Stimulated activated CD8-positive, alpha-beta memory T cell treated with anti-CD3 and anti-CD28 coated beads, Interleukin-2, amount 100 ng/mL, for 1 hour (primary cell): ENCODE measurements at places on chromosomes 16 and 17.

DNA sequence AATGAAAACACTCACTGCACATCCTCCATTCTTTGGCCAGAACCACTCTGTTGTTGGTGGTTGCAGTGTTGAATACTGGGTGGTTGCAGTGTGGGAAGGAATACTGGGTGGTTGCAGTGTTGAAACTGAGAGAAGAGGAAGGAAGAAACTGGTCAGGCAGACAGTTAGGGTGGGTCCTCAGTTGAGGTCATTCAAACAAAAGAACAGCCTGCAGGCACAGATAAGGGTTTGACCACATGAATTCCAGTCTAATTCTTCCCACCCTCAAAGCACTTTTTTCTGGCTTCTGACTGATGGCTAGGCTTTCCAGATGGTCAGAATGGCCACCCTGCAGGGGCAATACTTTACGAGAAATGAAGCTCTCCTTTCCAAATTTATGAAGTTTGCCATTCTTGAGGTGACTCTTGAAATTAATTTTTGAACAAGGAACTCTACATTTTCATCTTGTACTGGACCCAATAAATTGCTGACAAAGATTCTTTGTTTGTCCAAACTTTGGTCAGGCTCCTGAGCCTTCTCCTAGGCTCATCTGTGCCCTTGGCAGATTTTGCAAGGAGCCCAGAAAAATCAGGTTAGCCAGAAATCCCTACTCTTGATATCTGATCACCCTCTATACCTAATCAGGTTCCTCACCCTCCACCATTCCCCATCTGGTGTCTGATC is 596.6 kb upstream of the CDH5 start:
- DNase-seq = no peak

- DNase-seq = no peak
Measured at GRCh38 chr16:7571366-7571765, 238.7 kb downstream of the RBFOX1 start.

- no peak for DNase-seq
Measured at GRCh38 chr17:36736201-36737156, 135.1 kb downstream of the MRM1 start.

GRCh38 chr16:20704281-20704680 is 6.8 kb upstream of the ACSM1 start:
- no peak for DNase-seq

GRCh38 chr17:27519550-27519949 is 63.3 kb downstream of the KSR1 start:
- no peak for DNase-seq

DNA sequence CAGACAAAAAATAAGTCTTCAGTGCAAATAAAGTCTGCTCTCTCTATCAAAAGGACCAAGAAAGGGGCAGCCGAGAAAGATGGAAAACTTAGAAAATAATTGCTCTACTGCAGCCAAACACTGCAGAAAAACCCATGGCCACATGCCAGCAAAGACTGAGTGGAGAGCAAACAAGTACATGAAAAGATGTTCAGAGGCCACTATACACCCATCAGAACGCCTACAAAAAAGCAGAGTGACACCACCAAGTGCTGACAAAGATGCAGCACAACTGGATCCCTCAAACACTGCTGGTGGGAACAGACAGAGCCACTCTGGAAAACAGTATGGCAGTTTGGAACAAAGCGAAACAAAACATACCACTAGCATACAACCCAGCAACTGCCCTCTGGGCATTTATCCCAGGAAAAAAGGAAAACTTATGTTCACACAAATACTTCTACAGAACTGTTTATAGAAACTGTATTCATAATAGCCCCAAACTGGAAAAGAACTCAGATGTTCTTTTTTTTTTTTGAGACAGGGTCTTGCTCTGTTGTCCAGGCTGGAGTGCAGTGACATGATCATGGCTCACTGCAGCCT is 36.7 kb downstream of the KIAA0753 start:
- DNase-seq = no peak

DNA sequence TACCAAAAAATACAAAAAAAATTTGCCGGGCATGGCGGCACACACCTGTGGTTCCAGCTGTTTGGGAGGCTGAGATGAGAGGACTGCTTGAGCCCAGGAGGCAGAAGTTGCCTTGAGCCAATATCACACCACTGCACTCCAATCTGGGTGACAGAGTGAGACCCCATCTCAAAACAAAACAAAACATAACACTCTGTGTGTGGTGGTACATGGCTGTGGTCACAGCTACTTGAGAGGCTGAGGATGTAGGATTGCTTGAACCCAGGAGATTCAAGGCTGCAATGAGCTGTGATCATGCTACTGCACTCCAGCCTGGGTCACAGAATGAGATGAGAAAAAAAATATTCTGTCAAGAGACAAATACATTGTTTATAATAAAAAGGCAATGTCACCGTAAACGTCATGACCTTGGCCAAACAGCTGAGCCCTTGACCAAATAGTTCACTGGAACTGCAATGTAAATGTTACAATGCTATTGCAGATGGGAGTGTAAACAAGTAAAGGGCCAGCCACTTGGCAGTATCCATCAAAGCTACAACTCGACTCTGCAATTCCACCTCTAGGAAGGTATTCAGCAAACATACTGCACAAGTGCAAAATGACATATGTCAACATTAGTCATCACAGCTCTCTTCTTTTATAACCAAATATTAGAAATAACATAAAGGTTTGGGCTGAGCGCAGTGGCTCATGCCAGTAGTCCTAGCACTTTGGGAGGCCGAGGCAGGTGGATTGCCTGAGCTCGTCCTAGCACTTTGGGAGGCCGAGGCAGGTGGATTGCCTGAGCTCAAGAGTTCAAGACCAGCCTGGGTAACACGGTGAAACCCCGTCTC is 16.9 kb downstream of the EARS2 start:
- no peak for DNase-seq

GRCh38 chr17:55546991-55547664 is 35.9 kb upstream of the SMIM36 start:
- no peak for DNase-seq

GRCh38 chr16:56950051-56950450 is 11.7 kb upstream of the CETP start:
- no peak for DNase-seq

- DNase-seq = no peak
Measured at GRCh38 chr17:31415004-31415454, 23.6 kb downstream of the RAB11FIP4 start.

- DNase-seq = no peak
Measured at GRCh38 chr16:54928411-54929089, 2.1 kb upstream of the IRX5 start.

GRCh38 chr16:85446951-85447692 is 166.0 kb upstream of the GSE1 start:
- DNase-seq = no peak

DNA sequence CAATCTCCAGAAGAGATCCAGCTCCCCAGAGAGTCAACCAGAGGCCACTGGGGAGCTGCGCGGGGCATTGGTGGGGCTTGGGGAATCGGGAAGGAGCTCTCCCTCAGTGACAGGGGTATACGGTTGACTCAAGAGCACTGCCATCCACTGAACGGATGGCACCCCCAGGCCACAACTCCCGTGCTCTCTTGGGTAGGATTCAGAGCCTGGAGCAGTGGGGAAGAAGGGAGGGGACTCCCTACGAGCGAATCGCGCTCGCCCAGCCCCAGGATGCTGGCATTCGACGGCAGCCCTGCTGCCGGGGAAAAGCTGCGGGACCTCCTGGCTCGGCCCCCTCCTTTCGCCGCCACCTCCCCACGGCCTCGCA is 473 bp upstream of the TPPP3 start:
- no peak for DNase-seq

DNA sequence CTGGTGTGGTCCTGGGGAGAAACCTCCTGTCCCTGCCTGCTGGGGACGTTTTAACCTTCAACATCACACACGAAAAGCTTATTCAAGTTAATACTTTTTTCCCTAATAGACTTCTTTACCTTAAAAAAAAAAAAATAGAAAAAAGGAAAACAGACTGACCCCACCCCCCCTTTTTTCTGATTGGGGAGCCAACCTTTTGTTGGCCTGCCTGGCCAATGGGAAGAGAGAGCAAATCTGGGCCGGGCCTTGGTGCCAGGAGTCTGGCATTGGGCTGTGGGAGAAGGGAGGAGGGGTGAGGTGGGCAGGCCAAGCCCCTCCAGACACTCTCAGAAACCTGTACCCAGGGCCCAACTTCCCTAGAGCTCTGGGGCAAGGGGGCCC is 3.0 kb downstream of the CBX8 start:
- DNase-seq = no peak

- no peak for DNase-seq
Measured at GRCh38 chr17:54982399-54982798, 13.8 kb downstream of the STXBP4 start.

- no peak for DNase-seq
Measured at GRCh38 chr17:63665527-63666214, 34.3 kb downstream of the LIMD2 start.

- DNase-seq = no peak
Measured at GRCh38 chr16:67486805-67487204, 3.5 kb upstream of the AGRP start.

GRCh38 chr17:5861854-5862253 is 208.3 kb upstream of the WSCD1 start:
- DNase-seq = no peak

GRCh38 chr17:15966879-15967248 is 21.9 kb downstream of the ADORA2B start:
- DNase-seq = no peak

DNA sequence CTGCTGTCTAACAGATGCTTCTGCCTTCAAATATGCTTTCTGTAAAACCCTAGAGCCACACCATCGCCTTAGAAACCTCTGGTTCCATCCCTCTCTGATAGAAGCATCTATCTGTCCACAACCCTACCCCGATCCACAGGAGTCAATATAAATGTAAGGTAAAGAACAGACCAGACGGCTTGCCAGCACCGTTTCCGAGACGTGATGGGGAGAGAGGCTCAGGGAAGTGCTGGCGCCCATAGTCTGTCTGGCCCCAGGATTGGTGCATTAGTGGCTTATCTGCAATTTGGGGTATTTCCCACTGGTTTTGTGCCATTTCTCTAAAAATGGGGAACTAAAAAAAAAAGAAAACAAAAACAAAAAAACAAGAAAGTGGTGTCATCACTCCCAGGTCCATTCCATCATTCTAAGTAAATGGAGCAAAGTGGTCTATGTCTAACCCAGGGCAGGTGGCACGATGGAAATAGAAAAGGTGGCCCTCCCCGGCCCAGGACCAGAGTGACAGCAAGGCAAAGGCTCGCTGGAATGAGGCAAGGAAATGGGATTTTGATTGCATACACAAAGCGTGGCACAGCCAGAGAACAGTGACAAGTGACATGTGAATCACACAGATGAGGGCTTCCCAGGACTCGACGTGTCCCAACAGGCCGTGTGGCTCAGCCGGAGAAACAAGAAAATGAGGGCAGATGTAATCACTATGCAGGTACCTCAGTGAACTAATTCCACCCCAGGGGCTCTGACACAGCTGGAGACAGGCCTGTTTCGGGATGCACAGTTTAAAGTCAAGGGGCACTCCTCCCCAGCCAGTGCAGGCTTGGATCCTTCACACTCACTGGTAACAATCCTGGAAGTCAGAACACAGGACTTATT is 125.6 kb downstream of the GAS7 start:
- DNase-seq = no peak

- DNase-seq = no peak
Measured at GRCh38 chr17:55769625-55770000, 18.8 kb downstream of the PCTP start.

- DNase-seq = no peak
Measured at GRCh38 chr16:49701789-49702494, 154.0 kb downstream of the ZNF423 start.

GRCh38 chr17:16466407-16466806 is 25.6 kb downstream of the LRRC75A start:
- DNase-seq = no peak
